Type B pancreatic cell (in vitro differentiated cells): ENCODE measurements at places on chromosomes 2 and 18.

- DNase-seq = no peak
Observed at GRCh38 chr18:50331691-50332090, 43.2 kb upstream of the SKA1 start.

GRCh38 chr2:12487253-12488004 lies 229.3 kb upstream of the TRIB2 start:
- no peak for DNase-seq

DNA sequence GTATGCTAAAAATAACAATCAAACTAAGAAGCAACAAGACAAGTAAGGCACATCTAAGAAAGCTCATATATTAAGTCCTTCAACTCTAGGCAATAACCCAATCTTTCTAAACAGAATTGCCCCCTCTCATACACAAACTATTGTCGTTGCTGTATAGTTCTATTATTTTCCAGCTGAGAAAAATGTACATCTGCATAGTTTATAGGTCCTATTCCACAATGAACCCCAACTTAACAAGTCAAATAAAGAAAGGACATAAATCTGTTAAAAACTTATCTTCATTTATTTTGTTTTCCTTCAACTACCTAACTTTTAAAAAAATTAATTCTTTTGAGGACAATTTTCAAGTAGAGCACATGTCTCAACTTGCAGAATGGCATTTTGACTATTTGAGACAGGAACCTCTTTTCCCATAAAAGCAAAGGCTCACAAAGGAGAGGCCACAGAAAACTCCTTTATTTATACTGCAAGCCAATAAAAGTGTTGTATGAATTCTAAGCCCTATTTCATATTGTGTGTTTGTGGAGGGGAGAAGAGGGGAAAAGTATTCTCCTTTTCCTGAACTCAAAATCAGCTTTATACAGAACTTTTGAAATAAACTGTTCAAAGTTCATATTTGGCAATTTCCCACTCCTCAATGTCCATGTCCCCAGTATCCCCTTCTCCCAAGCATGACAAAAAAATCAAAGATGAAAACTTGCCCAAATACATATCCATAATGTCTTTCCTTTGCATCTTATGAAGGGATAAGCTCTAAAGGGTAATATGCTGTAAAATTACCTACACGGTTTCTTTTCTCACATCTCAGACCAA lies 37.4 kb downstream of the RTN4 start:
- no peak for DNase-seq

GRCh38 chr2:195500879-195501278 lies 156.1 kb upstream of the SLC39A10 start:
- no peak for DNase-seq

DNA sequence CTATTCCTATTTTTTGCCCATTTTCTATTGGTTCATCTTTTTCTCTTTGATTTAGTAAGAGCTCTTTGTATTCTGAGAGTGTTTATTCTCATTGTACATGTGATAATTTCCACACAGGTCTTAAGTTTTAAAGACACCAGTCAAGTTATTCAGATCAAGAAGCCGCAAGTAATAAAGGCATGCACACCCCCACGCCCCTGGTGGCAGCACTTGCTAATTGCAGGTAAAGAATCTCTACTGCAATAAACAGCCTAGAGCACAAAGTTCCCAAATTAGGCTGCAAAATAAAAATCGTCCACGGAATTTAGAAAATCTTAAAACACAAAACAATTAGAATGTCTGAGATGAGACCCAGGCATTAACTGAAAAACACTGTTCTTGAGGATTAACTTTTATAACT lies 45.2 kb downstream of the ST3GAL5 start:
- DNase-seq = no peak
